Stimulated activated CD8-positive, alpha-beta memory T cell treated with anti-CD3 and anti-CD28 coated beads, Interleukin-7, amount 100 ng/mL, for 4 hours (primary cell): ENCODE measurements at places on chromosomes 7 and 10.
A peak's percentile ranks its signal among the peaks of the same experiment; 100 is the strongest.

DNA sequence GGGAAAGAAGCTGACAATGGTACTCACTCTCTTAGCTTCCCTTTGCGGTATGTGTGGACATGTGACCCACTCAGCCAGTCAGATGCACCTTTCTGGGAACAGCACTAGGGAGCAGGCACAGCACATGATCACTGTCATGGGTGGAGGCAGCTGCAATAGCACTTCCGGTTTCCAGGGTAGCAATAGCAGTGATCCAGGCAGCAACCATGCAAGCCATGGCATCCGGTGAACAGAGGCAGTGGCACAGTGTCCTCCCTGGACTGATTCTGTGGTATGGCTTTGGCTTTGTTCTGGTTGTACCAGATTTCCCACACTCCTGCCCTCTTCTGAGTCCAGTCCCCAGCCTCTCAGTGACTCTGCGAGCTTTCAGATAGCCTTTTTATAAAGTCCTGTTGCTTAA, 86.8 kb upstream of the NAMPT start:
- no peak for DNase-seq

GRCh38 chr10:126905776-126906703, 812 bp downstream of the DOCK1 start:
- DNase-seq = no peak

DNA sequence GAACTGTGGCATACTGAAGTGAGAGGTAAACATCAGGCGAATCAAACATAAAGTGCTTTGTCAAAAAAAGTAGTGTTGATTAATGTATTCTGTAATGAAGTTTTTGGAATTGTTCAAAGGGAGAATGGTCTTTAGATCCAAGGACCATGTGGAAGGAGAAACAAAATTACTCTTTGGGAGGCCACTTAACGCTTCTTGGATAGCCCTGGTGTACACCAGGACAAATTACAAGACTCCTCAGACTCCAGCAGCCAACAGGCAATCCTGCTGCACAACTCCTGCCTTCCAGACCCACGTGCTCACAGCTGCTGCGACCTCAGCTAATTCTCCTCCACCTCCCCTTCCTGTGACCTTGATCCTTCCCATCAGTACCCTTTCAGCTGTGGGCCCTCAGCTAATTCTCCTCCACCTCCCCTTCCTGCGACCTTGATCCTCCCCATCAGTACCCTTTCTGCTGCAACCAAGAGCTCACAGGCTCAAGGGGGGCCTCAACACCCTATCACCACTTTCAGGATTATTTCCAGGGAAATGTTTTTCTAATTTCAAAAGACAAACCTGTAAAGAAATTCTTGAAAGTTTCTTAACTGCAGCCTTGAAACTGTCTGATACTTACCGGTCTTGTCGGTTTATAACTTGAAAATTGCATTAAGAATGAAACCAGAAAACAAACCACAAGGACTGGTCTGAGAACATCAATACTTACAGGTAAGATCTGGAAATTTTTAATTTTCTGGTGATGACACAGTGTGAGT, 29.7 kb upstream of the DDC start:
- no peak for DNase-seq

GRCh38 chr7:103346396-103346795, 1.0 kb upstream of the PSMC2 start:
- DNase-seq = no peak

- DNase-seq = no peak
Measured at GRCh38 chr10:37728830-37729229, 128.6 kb downstream of the ZNF248 start.

GRCh38 chr7:47951374-47951773, 3.1 kb upstream of the PKD1L1 start:
- no peak for DNase-seq

GRCh38 chr10:70227548-70228320, 5.5 kb downstream of the PPA1 start:
- no peak for DNase-seq

GRCh38 chr7:121395961-121396757, at the start of gene FAM3C:
FAM3C (minus strand) TSS chr7:121396308; CDS start chr7:121382969, 13,339 bp downstream.
- DNase-seq = peak; percentile 67

- no peak for DNase-seq
Measured at GRCh38 chr10:120776442-120776841, 74.7 kb upstream of the WDR11 start.

- DNase-seq = no peak
Measured at GRCh38 chr10:26621889-26622711, 75.4 kb upstream of the PDSS1 start.

DNA sequence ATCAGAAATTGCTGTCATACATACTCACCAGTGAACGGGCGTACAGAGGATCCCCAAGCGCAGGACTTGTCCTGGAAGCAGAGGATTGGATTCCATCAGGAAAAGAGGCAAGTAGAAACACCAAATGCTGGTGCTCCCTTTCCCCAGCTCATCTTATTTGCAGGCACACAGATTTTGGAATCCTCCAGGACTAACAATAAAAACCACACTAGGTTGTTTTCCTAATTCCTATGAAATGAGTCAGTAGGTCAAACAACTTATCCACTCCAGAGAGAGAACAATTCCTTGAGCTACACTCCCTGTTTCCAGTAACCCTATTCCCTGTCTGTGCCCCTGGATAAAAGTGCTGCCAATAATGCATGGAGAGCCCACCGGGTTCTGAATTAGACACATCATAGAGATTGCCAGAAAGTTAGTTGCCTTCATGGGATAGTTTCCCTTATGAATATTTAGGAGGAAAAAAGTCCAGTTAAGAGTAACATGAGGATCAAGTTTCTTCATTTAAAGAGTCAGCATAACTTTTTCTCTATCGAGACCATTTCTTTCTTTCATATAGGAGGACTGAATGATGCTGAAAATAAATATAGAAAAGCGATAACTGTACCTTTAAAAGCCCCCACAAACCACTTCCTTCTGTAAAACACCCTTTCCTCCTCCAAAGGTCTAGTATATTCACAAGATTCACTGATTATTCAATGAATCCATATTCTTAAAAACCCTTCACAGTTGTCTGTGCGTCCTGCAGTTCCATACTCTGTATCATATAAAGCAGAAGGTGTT, 178.3 kb upstream of the KLF14 start:
- no peak for DNase-seq

DNA sequence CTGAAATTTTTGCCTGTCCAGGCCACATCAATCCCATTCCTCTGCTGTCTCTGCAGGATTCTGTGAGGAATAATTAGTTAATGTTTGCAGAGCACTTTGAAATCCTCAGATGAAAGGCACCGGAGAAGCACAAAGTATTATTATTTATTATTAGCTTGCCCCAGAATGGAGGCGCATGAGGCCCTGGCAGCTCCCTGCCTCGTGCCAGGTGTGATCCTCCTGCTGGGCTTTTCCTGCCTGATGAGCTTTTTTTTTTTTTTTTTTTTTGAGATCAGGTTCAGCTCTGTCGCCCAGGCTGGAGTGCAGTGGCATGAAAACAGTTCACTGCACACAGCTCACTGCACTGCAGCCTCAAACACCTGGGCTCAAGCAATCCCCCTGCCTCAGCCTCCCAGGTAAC, 65.2 kb downstream of the TCF7L2 start:
- no peak for DNase-seq

- no peak for DNase-seq
Measured at GRCh38 chr7:70432567-70433001, 699.4 kb upstream of the GALNT17 start.

- no peak for DNase-seq
Measured at GRCh38 chr7:78167860-78168259, 369.3 kb downstream of the PHTF2 start.

DNA sequence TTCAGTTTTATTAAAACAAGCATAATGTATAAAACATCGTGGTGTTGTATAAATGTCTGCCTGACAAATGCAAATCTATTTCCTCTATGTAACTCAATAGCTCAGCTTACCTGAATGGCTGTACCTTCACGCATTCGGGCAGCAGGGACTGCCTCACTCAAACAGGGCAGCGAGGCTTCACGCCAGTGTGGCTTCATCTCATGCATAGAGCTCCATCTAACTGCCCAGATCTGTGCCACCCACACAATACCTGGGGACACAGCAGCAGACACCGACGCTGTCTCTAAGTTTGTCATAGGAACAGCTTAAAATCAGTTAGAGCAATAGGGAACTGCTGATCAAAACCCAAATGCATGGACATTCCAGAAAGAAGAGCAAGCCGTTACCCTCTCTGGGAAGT, 182.8 kb upstream of the ANKRD30A start:
- no peak for DNase-seq

GRCh38 chr7:17130281-17131059, 168.0 kb upstream of the AHR start:
- DNase-seq = no peak

- DNase-seq = no peak
Measured at GRCh38 chr7:121302214-121302745, 26.5 kb upstream of the WNT16 start.

DNA sequence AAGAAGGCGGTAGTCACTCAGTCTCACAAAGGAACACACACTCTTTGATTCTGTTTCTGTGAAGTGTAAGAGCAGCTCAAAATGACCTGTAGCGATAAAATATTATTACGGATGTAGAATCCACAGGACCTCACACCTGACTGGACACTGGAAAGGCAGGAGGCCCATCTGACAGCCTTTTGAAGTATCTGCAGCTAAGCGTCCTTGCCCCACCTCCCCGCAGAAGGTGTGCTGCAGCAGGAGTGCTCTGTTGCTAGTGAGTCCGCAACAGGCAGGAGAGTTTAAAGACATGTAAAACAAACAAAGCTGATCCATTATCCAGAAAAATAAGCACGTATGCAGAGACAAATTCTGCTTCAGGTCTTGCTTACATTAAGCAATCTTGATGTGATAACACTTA, 355.5 kb downstream of the GPR158 start:
- DNase-seq = no peak

- DNase-seq = no peak
Measured at GRCh38 chr7:2554661-2555111, 638 bp downstream of the BRAT1 start.

- DNase-seq = no peak
Measured at GRCh38 chr7:129083525-129083924, 28.6 kb upstream of the TNPO3 start.

- no peak for DNase-seq
Measured at GRCh38 chr7:98086281-98086718, 20.4 kb upstream of the LMTK2 start.

DNA sequence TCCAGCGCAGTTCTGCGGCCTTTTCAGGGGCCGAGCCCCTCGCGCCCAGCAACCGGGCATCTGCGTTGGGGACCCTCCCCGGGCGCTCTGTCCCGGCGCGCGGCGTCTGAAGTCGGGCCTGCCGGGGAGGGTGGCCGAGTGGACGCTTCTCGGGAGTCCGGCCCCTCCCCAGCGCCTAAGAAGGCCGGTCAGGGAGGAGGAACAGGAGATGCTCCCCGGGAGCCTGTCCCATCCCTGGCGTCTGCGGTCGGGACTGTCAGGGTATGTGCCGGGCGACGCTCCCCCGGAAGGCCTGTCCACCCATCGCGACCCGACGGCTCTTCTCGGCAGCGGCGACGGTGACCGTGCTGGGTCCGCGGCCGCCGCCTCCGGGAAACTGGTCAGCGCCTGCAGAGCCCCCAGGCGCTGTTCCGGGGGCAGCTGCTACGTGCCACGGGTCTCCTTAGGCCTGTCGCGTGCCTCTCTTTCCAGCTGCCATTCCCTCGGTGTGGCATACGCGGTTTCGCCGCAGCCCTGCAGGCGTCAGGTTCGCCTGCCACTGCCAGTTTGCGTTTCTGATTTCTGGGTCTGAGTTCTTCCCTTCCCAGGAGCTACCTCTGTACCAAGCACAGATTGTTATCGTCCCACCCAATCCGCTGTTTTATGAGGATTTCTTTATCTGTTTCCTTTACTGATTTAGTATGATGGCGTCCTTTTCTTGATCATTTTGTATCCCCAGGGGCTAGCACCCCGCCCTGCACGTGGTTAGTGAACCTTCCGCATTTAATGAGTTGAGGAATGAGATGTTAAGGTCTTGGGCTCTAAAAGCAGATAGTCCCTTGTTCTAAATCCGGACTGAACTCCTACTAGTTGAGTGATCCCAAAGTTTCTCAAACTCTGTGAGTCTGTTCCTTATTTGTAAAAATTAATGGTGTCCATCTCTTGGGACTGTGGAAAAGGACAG, 782 bp downstream of the IFIT5 start:
- DNase-seq = peak; percentile 25

GRCh38 chr10:93383562-93383981, 98.6 kb downstream of the MYOF start:
- no peak for DNase-seq

DNA sequence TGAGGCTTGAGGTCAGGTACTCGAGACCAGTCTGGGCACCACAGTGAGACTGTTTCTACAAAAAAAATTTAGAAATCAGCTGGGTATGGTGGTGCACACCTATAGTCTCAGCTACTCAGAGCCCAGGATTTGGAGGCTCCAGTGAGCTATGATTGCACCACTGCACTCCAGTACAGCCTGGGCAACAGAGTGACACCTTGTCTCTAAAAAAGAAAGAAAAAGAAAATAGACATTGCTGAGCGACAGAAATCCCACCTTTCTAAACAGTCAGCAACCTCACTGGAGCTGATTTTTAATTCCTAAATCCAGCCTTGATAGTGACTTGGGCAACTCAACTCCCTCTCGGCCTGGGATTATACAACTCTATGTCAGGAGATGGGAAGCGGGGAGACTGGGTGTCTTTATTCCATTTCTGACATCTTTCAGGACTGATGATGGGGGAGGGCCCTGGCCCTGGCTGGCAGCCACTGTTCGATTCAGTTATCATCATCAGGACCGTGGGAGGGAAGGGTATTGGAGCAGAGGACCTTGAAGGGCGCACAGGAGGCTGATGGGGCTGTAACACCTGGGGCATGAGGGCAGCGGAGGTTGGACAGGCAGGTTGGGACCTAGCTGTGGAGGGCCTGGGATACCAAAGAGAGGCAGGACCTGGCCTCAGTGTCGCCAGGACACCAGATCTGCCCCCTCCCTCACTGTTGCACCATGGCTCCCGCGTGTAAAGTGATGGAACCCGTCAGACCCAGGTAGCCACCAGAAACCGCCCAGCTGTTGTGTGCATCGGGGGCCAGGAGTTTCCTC, 14.7 kb downstream of the HSPB1 start:
- no peak for DNase-seq

DNA sequence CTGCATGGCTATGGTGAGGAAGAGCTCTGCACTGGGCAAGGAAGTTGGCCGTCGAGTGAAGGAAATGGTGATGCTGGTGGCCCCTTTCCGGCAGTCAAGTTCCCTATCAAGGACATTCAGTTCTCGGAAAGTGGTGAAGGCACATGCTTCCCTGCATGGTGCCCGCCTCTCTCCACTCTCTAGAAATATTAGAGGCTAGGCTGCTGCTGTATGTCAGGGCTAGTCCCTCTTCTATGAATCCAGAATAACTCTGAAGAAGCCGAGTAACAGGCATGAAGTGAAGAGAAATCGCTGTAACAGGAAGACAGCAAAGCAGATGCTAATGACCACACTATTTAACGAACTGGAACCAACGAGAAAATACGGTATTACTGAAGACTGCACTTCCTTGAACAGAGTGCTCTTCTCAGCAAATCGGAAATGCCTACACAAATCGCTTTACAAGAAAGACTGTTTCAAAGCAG, 5.4 kb downstream of the IDI1 start:
- DNase-seq = no peak

- no peak for DNase-seq
Measured at GRCh38 chr7:45594745-45595535, 20.8 kb downstream of the ADCY1 start.
